ENCODE measurements at places on chromosomes 3 and 15. TPM values are rescaled to one million over a fixed set of nuclear protein-coding genes. Genes with fewer than 3 reads are reported as not detected.

- no peaks in the 10 kb centered on the region for H3K27me3 ChIP-seq
- no peak overlapping the region for H3K4me3 ChIP-seq
- H3K27ac ChIP-seq, result no peak overlapping the region
- H3K36me3 ChIP-seq, result no peaks in the 10 kb centered on the region
Observed at GRCh38 chr3:43372809-43373559, 86.6 kb downstream of the SNRK start.

DNA sequence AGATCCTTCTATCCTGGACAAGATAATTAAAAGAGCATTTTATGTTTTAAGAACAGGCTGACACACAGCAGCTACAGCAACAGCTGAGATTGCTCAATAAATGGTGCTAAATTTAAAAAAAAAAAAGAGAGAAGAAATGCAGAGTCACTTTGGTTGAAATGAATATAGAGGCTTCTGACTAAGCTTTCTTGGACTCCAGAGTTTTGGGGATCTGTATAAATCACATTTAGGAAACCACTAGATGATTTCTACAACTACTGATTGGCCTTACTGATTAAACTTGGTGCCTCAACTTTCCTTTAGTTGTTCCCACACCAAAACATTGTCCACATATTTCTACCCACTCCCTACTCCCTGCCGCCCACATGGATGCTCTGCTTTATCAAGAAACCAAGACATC lies 132.9 kb upstream of the ZBTB20 start:
- no peaks in the 10 kb centered on the region for H3K27me3 ChIP-seq
- H3K27ac ChIP-seq, result no peak overlapping the region

DNA sequence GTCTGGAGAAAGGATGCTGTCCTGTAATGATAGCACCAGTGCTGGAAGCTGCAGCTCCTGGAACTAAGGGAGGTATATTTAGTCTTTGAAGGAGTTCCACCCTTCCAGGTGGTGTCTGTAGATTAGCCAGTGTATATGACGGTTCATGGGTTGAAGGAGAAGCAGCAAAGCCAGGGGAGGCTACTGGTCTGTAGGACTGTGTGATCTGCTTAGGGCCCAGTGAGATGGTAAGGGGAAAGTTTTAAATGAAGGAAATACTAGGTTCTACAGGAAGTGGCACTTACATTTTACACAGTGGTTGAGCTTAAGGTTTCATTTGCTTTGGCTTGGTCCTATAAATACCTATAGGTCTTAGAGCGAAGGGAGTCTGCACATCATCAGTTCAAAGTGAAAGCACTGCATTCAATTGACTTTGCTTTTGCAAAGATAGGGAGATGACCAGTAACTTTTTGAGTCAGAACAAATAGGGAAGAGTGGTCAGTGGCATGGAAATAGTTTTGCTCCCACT lies 5.6 kb downstream of the SLC25A38 start:
- H3K4me1 ChIP-seq, result no peaks in the 10 kb centered on the region
- H3K4me3 ChIP-seq, result no peak overlapping the region
- no peak for DNase-seq
- no peaks in the 10 kb centered on the region for H3K27me3 ChIP-seq
- H3K27ac ChIP-seq, result no peak overlapping the region

- H3K27ac ChIP-seq, result peak overlapping the region; percentile 38
- no peaks in the 10 kb centered on the region for H3K27me3 ChIP-seq
- no peaks in the 10 kb centered on the region for H3K4me1 ChIP-seq
- H3K36me3 ChIP-seq, result no peaks in the 10 kb centered on the region
- H3K4me3 ChIP-seq, result no peak overlapping the region
Observed at GRCh38 chr3:9715764-9716437, 12.3 kb downstream of the CPNE9 start.

- H3K4me1 ChIP-seq, result no peaks in the 10 kb centered on the region
- no peak for DNase-seq
- H3K4me3 ChIP-seq, result no peak overlapping the region
- H3K27me3 ChIP-seq, result no peaks in the 10 kb centered on the region
- no peaks in the 10 kb centered on the region for H3K36me3 ChIP-seq
Observed at GRCh38 chr15:95041297-95041696, 809.9 kb downstream of the MCTP2 start.

- no peaks in the 10 kb centered on the region for H3K4me1 ChIP-seq
- no peak overlapping the region for H3K27ac ChIP-seq
- no peak for DNase-seq
Observed at GRCh38 chr3:45909542-45909941, 23.2 kb downstream of the CCR9 start.

DNA sequence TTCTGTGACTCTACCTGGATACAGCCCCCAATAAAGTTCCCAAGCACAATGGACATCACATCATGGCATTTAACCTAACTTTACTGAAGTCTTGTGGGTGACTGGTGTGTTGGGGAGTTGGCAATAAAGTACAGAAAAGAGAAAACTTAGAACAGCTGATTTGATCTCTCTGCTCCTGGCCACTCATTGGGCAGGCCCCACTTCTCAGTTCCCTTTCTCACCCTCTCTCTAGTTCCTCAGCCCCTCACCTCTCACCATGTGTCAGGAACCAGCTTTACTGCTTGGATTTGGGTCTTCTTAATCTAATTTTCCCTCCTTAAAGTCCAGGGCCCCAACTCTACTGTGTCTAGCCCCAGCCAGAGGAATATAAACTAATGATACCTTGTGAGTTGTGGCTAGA lies 713 bp upstream of the MUC13 start:
- no peak for DNase-seq
- no peak overlapping the region for H3K4me3 ChIP-seq
- no peaks in the 10 kb centered on the region for H3K36me3 ChIP-seq
- H3K27ac ChIP-seq, result no peak overlapping the region
- H3K27me3 ChIP-seq, result no peaks in the 10 kb centered on the region

GRCh38 chr3:50572158-50572557 lies 2.8 kb downstream of the HEMK1 start:
- DNase-seq, result peak; percentile 72
- no peak overlapping the region for H3K4me3 ChIP-seq
- no peaks in the 10 kb centered on the region for H3K36me3 ChIP-seq

DNA sequence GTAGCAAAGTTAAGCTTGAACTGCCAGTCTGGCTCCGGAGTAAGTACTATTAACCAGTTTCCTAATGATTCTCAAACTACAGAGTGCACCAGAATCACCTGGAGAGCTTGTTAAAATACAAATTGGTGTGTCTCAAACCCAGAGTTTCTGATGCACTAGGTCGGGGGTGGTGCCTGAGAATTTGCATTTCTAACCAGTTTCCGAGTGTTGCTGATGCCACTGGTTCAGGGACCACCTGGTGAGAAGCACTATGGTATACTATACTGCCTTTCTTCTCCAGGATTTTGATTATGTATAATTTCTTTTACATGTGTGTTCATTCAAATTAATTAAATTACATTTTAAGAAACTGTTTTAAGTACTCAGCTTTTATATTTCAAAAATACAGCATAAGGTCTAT lies 48.8 kb upstream of the PLSCR5 start:
- H3K36me3 ChIP-seq, result no peaks in the 10 kb centered on the region
- no peaks in the 10 kb centered on the region for H3K4me1 ChIP-seq
- H3K27me3 ChIP-seq, result no peaks in the 10 kb centered on the region
- no peak overlapping the region for H3K4me3 ChIP-seq
- DNase-seq, result no peak

DNA sequence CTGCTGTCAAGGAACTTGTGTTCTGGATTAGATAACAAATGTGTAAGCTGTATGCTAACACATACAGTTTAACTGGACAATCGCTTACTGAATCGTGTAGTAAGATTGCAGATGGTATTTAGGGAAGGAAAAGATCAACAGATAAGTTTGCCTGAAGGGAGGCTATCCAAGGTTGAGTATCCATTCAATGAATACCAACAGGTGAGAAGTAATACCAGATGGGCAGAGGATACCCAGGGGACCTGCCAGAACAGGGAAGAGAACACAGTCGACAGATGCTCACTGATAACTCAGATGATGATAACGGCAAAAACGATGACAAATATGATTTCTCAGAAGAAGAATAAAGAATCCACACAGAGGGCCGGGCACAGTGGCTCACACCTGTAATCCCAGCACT lies 3.2 kb upstream of the UACA start:
- no peak for DNase-seq
- no peaks in the 10 kb centered on the region for H3K36me3 ChIP-seq
- H3K4me3 ChIP-seq, result no peak overlapping the region
- H3K27me3 ChIP-seq, result no peaks in the 10 kb centered on the region

DNA sequence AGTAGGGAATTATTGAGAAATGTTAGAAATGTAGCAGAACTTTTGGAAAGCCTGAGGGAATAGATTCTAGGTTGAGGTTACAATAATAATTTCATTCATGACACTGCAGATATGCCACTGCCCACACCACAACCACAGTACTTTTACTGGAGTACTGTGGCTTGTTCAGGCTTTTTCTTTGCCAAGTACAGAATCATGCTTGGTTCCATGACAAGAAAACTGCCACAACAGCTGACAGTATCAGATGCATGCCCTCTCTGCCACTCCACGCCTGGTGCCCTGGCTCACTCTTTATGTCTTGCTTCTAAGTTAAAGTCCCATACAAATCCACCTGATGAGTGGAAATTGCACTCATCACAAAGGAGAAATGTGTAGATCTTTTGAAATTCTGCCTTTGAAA lies 398.6 kb downstream of the ZIC1 start:
- H3K36me3 ChIP-seq, result no peaks in the 10 kb centered on the region
- no peak for DNase-seq
- H3K4me3 ChIP-seq, result no peak overlapping the region
- no peaks in the 10 kb centered on the region for H3K4me1 ChIP-seq
- H3K27ac ChIP-seq, result no peak overlapping the region

- peak overlapping the region; percentile 35 for H3K4me3 ChIP-seq
- H3K27me3 ChIP-seq, result no peaks in the 10 kb centered on the region
- H3K36me3 ChIP-seq, result no peaks in the 10 kb centered on the region
Observed at GRCh38 chr3:138434875-138435772, 708 bp downstream of the ESYT3 start.

DNA sequence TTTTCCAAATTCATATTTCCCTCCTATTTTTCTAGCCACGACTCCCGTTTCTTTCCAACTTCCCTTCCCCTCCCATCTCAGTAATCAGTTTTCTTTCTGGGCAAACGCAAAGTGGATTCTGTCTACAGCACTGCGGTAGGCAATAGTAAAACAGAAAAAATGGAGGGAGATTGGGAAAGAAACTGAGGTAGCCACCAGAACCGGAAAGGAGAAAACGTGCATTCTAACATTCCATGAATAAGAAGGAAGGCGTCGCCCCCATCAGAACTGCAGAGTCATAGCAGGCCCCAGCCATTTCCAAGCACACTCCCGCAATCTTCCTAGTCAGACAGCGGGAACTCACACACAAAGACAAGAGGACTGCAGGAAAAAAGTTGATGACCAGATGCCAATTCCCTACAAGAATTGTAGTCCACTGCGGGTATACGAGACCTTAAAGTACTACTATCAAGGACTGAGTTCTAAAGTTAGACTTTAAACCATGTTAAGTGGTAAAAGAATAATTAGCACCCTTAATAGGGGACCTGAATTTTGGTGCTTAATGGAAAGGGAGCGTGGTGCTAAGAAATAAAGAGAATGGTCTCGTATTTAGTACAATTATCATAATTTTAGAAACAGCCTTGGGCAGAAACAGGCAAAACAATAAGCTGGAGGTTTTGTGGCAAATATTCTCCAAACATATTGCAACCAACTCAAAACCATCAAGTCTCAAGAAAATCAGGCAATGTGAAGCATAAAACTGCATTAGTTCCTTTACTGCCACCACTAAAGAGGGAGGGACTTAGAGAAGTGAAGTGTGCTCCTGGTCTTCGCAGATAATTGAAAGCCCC lies 1.4 kb downstream of the PFN2 start:
- peaks cover 4% of the 10 kb centered on the region for H3K4me1 ChIP-seq
- DNase-seq, result peak; percentile 41
- peak overlapping the region; percentile 94 for H3K4me3 ChIP-seq
- no peaks in the 10 kb centered on the region for H3K27me3 ChIP-seq
- H3K27ac ChIP-seq, result peak overlapping the region; percentile 94

DNA sequence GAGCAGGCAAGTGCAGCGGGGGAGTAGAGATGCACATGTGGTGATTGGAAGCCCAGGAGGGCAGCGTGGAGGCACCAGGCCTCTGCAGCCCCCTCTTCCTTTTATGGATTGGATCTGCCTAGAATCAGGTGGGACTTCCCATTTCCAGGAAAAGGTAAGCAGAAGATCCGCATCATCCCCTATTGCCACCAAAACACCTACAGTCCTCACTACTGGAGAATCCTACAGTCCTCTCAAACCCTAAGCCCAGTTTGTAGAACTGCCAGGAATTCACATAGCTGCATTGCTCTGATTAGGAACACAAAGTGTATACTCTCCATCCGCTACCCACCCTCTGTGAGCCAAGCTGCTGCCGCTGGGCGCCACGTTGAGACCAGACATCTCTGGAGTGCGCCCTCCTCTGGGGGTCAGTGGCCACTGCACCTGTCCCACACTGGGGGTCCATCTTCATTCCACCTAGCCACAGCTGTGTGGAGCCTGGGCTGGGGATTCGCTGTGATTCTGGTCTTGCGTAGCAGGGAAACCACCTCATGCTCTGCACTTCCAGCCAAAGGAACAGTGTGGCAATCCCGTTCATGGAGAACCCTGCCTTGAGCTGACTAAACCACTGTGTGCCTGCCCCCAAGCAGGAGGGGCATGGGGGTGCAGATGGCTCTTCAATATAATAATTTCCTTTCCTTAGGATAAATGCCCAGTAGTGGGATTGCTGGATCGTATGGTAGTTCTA lies 88.9 kb upstream of the PTX3 start:
- H3K4me1 ChIP-seq, result no peaks in the 10 kb centered on the region
- no peak overlapping the region for H3K4me3 ChIP-seq
- H3K36me3 ChIP-seq, result no peaks in the 10 kb centered on the region
- DNase-seq, result no peak
- no peaks in the 10 kb centered on the region for H3K27me3 ChIP-seq

DNA sequence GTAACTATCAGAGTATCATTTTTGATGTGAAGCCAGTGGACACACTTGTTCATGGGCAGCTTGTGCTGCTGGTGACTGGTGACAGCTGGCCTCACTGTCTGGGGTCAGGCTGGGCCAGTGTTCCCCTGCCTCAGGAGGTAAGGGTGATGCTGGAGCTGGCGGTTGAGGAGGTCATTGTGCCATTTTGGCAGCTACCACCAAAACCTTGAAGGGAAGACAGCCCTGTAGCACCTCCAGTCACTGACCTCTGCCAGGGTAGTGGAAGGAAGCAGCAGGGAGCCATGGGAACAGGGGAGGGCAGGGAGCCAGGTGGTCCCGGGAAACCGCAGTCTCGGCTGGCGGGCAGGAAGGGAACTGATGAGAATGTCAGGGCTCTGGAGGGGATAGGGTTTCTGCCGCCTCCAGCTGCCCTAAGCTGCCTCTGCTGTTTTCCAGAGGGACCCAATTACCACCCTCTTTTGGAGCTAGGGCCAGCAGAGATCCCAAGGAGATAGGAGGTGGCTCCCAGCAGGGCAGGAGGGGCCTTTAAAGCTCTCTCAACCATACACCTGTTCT lies 24.8 kb downstream of the FOXL2NB start:
- no peaks in the 10 kb centered on the region for H3K4me1 ChIP-seq
- H3K4me3 ChIP-seq, result no peak overlapping the region

GRCh38 chr3:132605374-132605792 lies 8.3 kb downstream of the ACKR4 start:
- H3K4me1 ChIP-seq, result no peaks in the 10 kb centered on the region
- no peaks in the 10 kb centered on the region for H3K36me3 ChIP-seq
- no peak for DNase-seq
- no peaks in the 10 kb centered on the region for H3K27me3 ChIP-seq

GRCh38 chr3:151085889-151086483 lies 522 bp downstream of the MED12L start:
- no peaks in the 10 kb centered on the region for H3K36me3 ChIP-seq
- peak overlapping the region; percentile 53 for H3K27ac ChIP-seq
- DNase-seq, result no peak
- peak overlapping the region; percentile 74 for H3K4me3 ChIP-seq
- no peaks in the 10 kb centered on the region for H3K27me3 ChIP-seq
- H3K4me1 ChIP-seq, result no peaks in the 10 kb centered on the region

The LINGO1 gene
- 10.2 TPM for total RNA-seq

The SPINT1 gene
- 295 TPM for total RNA-seq

The FBXO40 gene
- total RNA-seq, result 0.18 TPM

The DNAJA4 gene
- 43.7 TPM for total RNA-seq

The RASGRP1 gene
- 7.6 TPM for total RNA-seq

The P2RY12 gene
- 0.97 TPM for total RNA-seq

The GP5 gene
- total RNA-seq, result not detected

The FANCD2OS gene
- total RNA-seq, result 2.3 TPM

Measured in prostate gland (tissue), 2 donors.